ENCODE measurements at places on chromosomes 11 and 22. TPM values are rescaled to one million over a fixed set of nuclear protein-coding genes. Genes with fewer than 3 reads are reported as not detected.

The SCGB1A1 gene
- 1.9 TPM for total RNA-seq

DNA sequence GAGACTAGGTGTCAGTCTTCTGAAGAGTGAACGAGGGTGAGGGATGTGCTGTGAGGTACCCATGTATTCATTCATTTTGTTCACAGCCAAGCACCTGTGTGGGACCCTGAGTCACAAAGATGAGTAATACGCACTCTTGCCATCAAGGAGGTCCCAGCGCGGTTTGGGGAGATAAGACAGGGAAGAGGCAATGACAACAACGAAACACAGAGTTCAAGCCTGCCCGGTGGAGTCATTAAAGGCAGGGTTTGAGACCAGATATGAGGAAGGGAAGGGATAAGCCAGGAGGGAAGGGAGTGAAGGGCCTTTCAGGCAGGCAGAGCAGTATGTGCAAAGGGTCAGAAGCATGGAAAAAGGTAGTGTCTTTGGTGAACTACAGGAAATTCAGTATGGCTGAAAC is 4.6 kb downstream of the DCHS1 start:
- H3K4me1 ChIP-seq, result no peaks in the 10 kb centered on the region
- DNase-seq, result no peak
- no peak overlapping the region for H3K27ac ChIP-seq
- no peaks in the 10 kb centered on the region for H3K27me3 ChIP-seq

The BACE1 gene
- total RNA-seq, result 78.2 TPM

- no peak overlapping the region for H3K27ac ChIP-seq
- peaks cover 6% of the 10 kb centered on the region for H3K4me1 ChIP-seq
- no peaks in the 10 kb centered on the region for H3K27me3 ChIP-seq
- no peak overlapping the region for H3K4me3 ChIP-seq
Measured at GRCh38 chr11:27842290-27842689, 142.0 kb upstream of the BDNF start.

- H3K27me3 ChIP-seq, result no peaks in the 10 kb centered on the region
- no peak overlapping the region for H3K4me3 ChIP-seq
- H3K36me3 ChIP-seq, result peaks cover 8% of the 10 kb centered on the region
- no peak for DNase-seq
- peaks cover 11% of the 10 kb centered on the region for H3K4me1 ChIP-seq
Measured at GRCh38 chr11:95991545-95991944, 67.6 kb upstream of the MTMR2 start.

GRCh38 chr11:44192017-44192385 is 96.5 kb downstream of the EXT2 start:
- H3K27ac ChIP-seq, result no peak overlapping the region
- peaks cover 44% of the 10 kb centered on the region for H3K36me3 ChIP-seq
- H3K27me3 ChIP-seq, result no peaks in the 10 kb centered on the region
- no peak overlapping the region for H3K4me3 ChIP-seq
- no peak for DNase-seq

- H3K27ac ChIP-seq, result peak overlapping the region; percentile 87
- peak overlapping the region; percentile 11 for H3K4me3 ChIP-seq
- no peaks in the 10 kb centered on the region for H3K27me3 ChIP-seq
- no peak for DNase-seq
- peaks cover 26% of the 10 kb centered on the region for H3K4me1 ChIP-seq
Measured at GRCh38 chr22:27433585-27434190, 367.9 kb downstream of the MN1 start.

The KREMEN1 gene
- total RNA-seq, result 10.5 TPM

- no peak for DNase-seq
- H3K36me3 ChIP-seq, result peaks cover 36% of the 10 kb centered on the region
- no peak overlapping the region for H3K4me3 ChIP-seq
- no peaks in the 10 kb centered on the region for H3K27me3 ChIP-seq
- H3K27ac ChIP-seq, result no peak overlapping the region
Measured at GRCh38 chr11:113796663-113797259, 17.2 kb downstream of the CLDN25 start.

The P2RY2 gene
- total RNA-seq, result 0.55 TPM

DNA sequence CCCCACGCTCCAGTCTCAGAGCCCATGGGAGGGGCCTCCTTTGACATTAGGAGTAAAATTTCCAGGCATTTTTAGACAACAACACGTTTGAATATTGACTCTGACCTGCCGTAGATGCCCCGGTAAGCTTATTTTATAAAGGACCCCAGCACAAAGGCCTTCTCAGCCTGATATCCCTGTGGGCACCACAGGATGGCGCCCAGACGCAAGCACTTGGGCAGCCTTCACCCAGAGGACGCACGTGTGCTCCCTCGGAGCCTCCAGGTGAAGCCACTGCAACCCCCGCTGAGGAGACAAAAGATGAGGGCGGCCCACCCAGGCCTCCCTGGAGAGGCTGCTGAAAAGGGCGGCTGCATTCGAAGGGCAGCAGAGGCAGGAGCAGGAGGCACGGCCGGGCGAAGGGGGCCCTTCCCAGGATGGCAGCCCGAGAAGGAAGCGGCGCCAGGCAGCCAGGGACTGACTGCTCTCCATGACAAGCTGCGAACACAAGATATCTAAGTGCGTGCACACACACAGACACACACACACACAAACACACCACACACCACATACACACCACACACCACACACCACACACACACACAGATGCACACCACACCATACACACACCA is 15.2 kb upstream of the TH start:
- H3K36me3 ChIP-seq, result no peaks in the 10 kb centered on the region
- H3K4me3 ChIP-seq, result no peak overlapping the region
- H3K4me1 ChIP-seq, result peaks cover 11% of the 10 kb centered on the region
- H3K27me3 ChIP-seq, result peaks cover 31% of the 10 kb centered on the region
- H3K27ac ChIP-seq, result no peak overlapping the region
- no peak for DNase-seq

All from progenitor cell of endocrine pancreas (in vitro differentiated cells).